ENCODE measurements at places on chromosomes 6 and 20. TPM values are rescaled to one million over a fixed set of nuclear protein-coding genes. Genes with fewer than 3 reads are reported as not detected.

VGLL2 gene
- total RNA-seq = not detected

CYP39A1 gene
- not detected for total RNA-seq

TMEM63B gene
- total RNA-seq = 12.2 TPM

SIRPB1 gene
- total RNA-seq = 0.56 TPM

KIF25 gene
- total RNA-seq = not detected

BANF2 gene
- total RNA-seq = not detected

- no peaks in the 10 kb centered on the region for H3K27me3 ChIP-seq
- no peaks in the 10 kb centered on the region for H3K4me1 ChIP-seq
- no peak overlapping the region for H3K4me3 ChIP-seq
- no peak for DNase-seq
- H3K36me3 ChIP-seq = no peaks in the 10 kb centered on the region
Observed at GRCh38 chr6:10567256-10568026, 46.3 kb downstream of the GCNT2 start.

DNA sequence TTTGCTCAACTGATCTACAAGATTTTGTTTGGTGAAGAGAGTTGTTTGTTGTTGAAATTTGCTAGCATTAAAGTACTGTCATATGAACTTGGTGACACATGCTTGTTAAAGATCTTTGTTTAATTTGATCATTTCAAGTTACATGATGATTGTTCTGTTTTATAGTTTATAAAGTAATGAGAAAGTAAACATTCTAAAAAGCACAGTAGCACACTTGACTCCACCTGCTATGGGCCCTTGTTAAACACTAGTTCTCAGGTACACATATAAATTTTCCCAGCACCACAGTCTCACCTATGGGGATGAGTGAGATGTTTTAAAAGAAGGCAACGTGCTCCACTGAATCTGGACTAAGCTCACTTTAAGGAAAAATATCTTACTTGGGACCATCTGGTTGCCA, 14.1 kb downstream of the MCHR2 start:
- no peaks in the 10 kb centered on the region for H3K4me1 ChIP-seq
- H3K4me3 ChIP-seq = no peak overlapping the region
- H3K27ac ChIP-seq = no peak overlapping the region

- no peak overlapping the region for H3K27ac ChIP-seq
- no peaks in the 10 kb centered on the region for H3K27me3 ChIP-seq
- DNase-seq = no peak
Observed at GRCh38 chr6:85866758-85867401, 224.2 kb upstream of the SYNCRIP start.

GRCh38 chr20:1331801-1332453, 3.0 kb upstream of the SDCBP2 start:
- H3K4me1 ChIP-seq = peaks cover 20% of the 10 kb centered on the region
- H3K36me3 ChIP-seq = peaks cover 9% of the 10 kb centered on the region
- no peaks in the 10 kb centered on the region for H3K27me3 ChIP-seq
- no peak overlapping the region for H3K27ac ChIP-seq
- no peak for DNase-seq
- no peak overlapping the region for H3K4me3 ChIP-seq

- peak; percentile 74 for DNase-seq
- H3K27me3 ChIP-seq = no peaks in the 10 kb centered on the region
- H3K4me1 ChIP-seq = peaks cover 8% of the 10 kb centered on the region
- no peak overlapping the region for H3K4me3 ChIP-seq
- no peaks in the 10 kb centered on the region for H3K36me3 ChIP-seq
- H3K27ac ChIP-seq = peak overlapping the region; percentile 88
Observed at GRCh38 chr6:7846966-7847818, 63.4 kb downstream of the TXNDC5 start.

- H3K4me3 ChIP-seq = no peak overlapping the region
- H3K4me1 ChIP-seq = peaks cover 2% of the 10 kb centered on the region
- no peak overlapping the region for H3K27ac ChIP-seq
Observed at GRCh38 chr6:130622142-130622541, 205.1 kb upstream of the SMLR1 start.

DNA sequence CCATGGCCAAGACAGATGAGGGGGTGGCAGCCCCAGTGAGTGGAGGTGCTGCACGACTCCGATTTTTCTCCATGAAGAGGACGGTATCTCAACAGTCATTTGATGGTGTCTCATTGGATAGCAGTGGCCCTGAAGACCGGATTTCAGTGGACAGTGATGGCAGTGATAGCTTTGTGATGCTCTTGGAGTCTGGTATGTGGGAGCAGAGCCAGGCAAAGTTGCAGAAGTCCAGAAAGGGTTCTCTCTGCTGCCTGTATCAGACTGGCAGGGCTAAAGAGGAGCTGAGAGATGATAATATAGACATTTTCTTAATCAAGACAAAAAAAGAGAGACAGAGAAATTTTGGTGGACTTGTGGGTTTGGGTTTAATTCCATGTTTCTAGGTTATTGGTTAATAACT, 23.8 kb downstream of the TAF11 start:
- no peaks in the 10 kb centered on the region for H3K4me1 ChIP-seq
- no peaks in the 10 kb centered on the region for H3K27me3 ChIP-seq
- H3K36me3 ChIP-seq = peaks cover 10% of the 10 kb centered on the region
- no peak overlapping the region for H3K27ac ChIP-seq
- no peak overlapping the region for H3K4me3 ChIP-seq

- H3K27ac ChIP-seq = no peak overlapping the region
- H3K27me3 ChIP-seq = peaks cover 36% of the 10 kb centered on the region
- no peak for DNase-seq
- no peaks in the 10 kb centered on the region for H3K4me1 ChIP-seq
- H3K36me3 ChIP-seq = no peaks in the 10 kb centered on the region
Observed at GRCh38 chr20:48864738-48865318, 37.0 kb upstream of the PREX1 start.

- no peaks in the 10 kb centered on the region for H3K27me3 ChIP-seq
- DNase-seq = no peak
- H3K4me3 ChIP-seq = no peak overlapping the region
Observed at GRCh38 chr6:112660626-112661025, 313.5 kb downstream of the RFPL4B start.

DNA sequence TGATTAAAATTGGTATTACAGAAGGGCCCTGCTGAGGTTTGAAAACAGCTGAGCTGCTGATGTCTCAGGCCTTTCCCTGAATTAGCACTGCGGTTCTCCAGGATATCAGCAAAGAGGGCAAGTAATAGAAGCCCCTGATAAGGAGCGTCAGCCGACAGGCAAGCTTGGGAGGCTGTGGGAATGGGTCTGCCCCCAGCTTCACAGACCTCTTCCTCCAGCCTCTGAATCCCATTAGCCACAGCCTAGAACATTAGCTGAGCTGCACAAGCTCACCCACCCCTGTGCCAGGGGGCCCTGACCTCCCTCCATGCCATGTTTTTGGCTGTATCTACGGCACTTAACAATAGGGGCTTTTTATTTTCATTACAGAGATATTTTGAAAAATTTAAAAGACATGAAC, 59.9 kb downstream of the VAPB start:
- no peak for DNase-seq
- H3K4me1 ChIP-seq = 0 out of 2 replicates have a peak, but pooled peaks cover 1% of the 10 kb centered on the region
- no peaks in the 10 kb centered on the region for H3K27me3 ChIP-seq
- no peak overlapping the region for H3K27ac ChIP-seq

- peak; percentile 78 for DNase-seq
- H3K27me3 ChIP-seq = no peaks in the 10 kb centered on the region
- peaks cover 7% of the 10 kb centered on the region for H3K36me3 ChIP-seq
- no peak overlapping the region for H3K4me3 ChIP-seq
Observed at GRCh38 chr20:51650685-51651134, 108.2 kb upstream of the NFATC2 start.

Data from IMR-90 (cell line).